HEK293T (cell line): ENCODE measurements at places on chromosomes 16 and 17.

GRCh38 chr17:38705523-38705802 lies 390 bp downstream of the MLLT6 start:
- DNase-seq: no peak

DNA sequence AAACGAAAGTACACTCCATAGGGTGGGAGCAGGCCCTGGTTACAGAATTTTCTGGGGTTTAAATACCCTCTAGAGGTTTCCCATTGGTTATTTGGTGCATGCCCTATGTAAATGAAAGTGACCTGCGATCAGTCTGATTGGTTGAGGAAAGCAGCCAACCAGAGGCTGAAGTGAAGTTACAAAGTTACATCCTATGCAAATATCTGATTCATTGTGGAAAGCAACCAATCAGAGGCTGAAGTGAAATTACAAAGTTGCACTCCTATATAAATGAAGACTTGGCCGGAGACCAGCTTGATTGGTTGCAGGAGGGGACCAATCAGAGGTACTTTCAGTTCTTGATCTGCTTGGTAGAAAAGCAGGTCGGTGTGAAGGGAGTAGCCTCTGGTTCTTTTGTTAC lies 24.4 kb downstream of the NAA60 start:
- DNase-seq: no peak

DNA sequence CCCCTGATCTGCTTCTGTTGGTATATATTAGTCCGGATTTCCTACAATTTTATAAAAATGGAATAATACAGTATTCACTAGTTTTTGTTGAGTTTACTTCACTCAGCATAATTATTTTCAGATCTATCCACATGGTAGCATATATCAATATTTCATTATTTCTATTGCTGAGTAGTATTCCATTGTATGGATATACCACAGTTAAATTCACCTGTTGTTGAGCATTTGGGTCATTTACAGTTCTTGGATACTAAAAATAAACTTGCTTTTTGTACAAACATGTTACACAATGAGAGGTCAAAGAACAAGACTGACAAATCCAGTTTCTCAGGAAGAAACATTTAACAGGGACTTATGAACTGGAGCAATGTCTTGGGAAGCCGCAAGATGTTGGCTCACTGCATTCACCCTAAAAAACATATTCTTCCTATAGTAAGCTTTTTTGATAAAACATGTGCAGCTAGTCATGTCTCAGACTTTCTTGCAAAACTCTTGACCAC lies 126.9 kb upstream of the HS3ST2 start:
- no peak for DNase-seq

- DNase-seq: peak; percentile 12
Measured at GRCh38 chr17:30824002-30824355, 513 bp downstream of the CRLF3 start.

- no peak for DNase-seq
Measured at GRCh38 chr17:57555636-57556175, 189.4 kb downstream of the CCDC182 start.

- no peak for DNase-seq
Measured at GRCh38 chr17:58335779-58336455, 7.3 kb upstream of the TSPOAP1 start.
